ENCODE measurements at places on chromosomes 11 and 22. TPM values are rescaled to one million over a fixed set of nuclear protein-coding genes. Genes with fewer than 3 reads are reported as not detected.

GRCh38 chr11:4960877-4961276, 5.4 kb upstream of the OR51A2 start:
- no peak overlapping the region for H3K27ac ChIP-seq
- H3K36me3 ChIP-seq: no peaks in the 10 kb centered on the region
- no peak overlapping the region for H3K4me3 ChIP-seq
- H3K27me3 ChIP-seq: no peaks in the 10 kb centered on the region
- no peaks in the 10 kb centered on the region for H3K4me1 ChIP-seq

The KDELR3 gene
- 8.9 TPM for total RNA-seq

DNA sequence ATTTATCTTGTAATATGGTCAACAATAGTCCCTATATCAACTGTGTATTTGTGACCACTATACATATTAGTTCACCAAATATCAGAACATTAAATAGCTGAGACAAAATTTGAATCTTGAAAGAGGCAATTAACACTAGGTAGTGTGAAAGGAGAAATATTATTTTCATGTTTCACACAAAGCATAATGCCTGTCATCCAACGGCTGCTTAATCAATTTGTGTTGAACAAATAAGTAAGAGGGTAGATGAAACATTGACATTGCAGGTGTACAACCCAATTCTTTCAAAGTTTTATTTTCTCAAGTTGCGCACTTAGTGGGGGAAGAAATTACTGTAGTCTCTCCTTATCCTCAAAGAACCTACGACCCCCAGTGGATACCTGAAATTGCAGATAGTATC, 3.4 kb upstream of the OR8I2 start:
- H3K4me3 ChIP-seq: no peak overlapping the region
- no peaks in the 10 kb centered on the region for H3K27me3 ChIP-seq
- no peak for DNase-seq
- no peak overlapping the region for H3K27ac ChIP-seq
- H3K4me1 ChIP-seq: no peaks in the 10 kb centered on the region
- peaks cover 3% of the 10 kb centered on the region for H3K36me3 ChIP-seq

DNA sequence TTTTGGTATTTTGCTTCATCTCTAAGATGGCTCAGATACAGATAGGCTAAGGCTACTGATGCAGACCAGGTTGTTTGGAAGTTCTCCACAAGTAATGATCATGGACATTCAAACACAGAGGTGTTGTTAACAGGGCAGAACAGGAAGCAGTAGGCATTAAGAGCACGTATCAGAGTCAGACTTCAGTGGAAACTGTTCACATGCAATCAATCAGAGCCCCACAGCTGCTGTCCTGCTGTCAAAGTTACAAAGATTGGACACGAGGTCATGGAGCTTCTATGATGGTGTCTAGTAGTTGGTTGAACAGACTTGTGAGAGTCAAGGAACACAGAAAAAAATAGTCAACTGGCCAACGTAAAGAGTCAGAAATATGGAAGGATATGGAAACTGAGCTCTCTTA, 19.8 kb downstream of the OR10D3 start:
- no peaks in the 10 kb centered on the region for H3K4me1 ChIP-seq
- H3K36me3 ChIP-seq: no peaks in the 10 kb centered on the region
- no peak for DNase-seq
- H3K27me3 ChIP-seq: no peaks in the 10 kb centered on the region
- no peak overlapping the region for H3K27ac ChIP-seq

The PLAAT4 gene
- total RNA-seq: 13.9 TPM

Data from breast epithelium (tissue), 4 donors.